ENCODE measurements at places on chromosomes 16 and 17.

DNA sequence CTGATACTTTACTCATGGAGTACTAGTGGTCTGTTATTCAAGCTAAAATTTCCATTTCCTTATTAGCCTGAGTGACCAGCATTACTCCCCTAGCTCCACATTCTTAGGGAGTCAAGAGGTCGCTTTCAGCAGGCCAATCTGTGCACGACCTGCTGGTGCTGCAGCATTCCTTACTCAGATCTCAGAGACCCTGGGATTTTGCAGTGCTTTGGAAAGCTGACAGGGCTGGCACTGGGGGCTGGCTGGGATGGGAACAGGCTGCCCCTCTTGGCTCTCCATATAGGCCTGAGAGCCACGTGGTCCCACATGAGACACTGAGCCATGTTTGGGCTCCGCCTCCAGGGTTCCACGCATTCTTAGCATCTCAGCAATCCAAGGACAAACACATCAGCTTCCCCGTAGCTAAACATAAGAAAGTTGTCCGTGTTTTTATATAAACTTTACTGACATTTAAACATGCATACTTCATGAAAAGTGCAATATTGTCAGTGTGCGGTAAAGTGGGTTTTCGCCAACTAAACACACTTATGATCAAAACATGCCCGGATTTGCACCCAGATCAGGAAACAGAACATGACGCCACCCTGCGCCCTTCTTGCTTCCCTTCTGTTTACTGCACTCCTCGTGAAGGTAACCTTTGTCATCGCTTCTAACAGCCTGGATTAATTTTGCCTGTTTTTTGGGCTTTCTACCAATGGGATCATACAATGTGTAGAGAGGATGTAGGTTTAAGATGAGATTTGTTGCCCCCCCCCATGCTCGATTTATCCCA lies 254.5 kb upstream of the CACNG5 start:
- H3K36me3 ChIP-seq = peaks cover 9% of the 10 kb centered on the region
- peaks cover 13% of the 10 kb centered on the region for H3K4me1 ChIP-seq
- H3K27me3 ChIP-seq = no peaks in the 10 kb centered on the region
- no peak overlapping the region for H3K27ac ChIP-seq
- H3K4me3 ChIP-seq = no peak overlapping the region

DNA sequence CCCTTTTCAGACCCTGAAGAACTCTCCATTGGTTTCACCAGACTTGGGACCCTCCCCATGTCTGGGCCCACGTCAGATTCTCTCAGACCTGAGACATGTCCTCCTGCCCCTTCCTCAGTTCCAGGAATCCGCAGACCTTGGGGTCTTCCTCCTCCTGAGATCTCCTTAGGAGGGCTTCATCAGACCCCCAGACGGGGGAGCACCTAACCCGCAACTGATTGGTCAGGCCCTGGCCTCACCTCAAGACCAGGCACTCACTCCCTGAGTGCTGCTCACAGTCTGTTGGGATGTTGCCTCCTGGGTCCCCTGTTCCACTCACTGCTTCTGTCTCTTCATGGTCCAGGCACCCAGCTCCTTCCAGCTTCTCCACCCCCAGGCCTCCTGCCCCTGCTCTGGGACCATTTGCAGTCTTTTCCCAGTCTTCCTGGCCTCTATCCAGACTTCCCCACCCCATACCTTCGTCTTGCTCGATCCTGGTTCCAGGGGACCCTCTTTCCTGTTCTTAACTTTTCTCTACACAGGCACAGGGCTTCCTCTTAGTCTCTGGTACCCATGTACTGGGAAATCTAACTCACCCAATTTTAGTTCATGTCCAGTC lies 1.2 kb downstream of the GID4 start:
- peaks cover 3% of the 10 kb centered on the region for H3K36me3 ChIP-seq
- peaks cover 34% of the 10 kb centered on the region for H3K4me1 ChIP-seq
- DNase-seq = no peak

DNA sequence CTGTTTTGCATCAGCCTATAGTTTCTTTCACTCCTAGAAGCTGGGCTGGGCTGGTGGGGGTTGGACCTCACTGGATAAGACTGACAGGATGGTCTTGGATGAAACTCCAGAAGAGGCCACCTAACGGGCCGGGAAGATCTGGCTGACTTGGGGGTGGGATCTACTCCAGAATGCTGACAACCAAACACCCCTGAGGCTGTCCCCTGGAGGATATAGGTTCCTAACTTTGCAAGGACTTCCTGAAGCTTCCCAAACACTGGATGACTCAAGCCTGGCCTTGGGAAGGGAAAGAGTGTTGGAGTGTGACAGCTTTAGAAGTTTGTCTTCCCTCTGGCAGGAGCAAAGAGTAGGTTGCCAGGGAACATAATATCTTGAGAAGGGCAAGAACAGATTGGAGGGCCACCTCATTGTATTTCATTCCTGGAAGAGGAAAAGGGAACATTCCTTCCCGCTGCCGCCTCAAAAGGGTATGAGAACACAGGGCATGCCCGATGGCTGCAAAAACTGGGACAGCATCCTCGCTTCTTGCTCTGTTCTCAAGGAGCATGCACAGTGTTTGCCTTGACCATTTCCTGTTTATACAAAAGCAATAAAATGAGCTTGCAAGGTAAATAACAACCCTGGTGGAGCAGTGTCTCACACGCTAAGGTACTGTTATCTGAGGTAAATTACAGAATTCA lies 6.8 kb upstream of the CYB5B start:
- H3K27me3 ChIP-seq = no peaks in the 10 kb centered on the region
- H3K27ac ChIP-seq = no peak overlapping the region
- no peak for DNase-seq
- H3K36me3 ChIP-seq = no peaks in the 10 kb centered on the region

GRCh38 chr16:85036236-85037049 lies 8.8 kb downstream of the KIAA0513 start:
- peaks cover 16% of the 10 kb centered on the region for H3K36me3 ChIP-seq
- no peaks in the 10 kb centered on the region for H3K27me3 ChIP-seq
- no peak for DNase-seq
- H3K4me1 ChIP-seq = no peaks in the 10 kb centered on the region
- H3K4me3 ChIP-seq = no peak overlapping the region
- H3K27ac ChIP-seq = no peak overlapping the region

DNA sequence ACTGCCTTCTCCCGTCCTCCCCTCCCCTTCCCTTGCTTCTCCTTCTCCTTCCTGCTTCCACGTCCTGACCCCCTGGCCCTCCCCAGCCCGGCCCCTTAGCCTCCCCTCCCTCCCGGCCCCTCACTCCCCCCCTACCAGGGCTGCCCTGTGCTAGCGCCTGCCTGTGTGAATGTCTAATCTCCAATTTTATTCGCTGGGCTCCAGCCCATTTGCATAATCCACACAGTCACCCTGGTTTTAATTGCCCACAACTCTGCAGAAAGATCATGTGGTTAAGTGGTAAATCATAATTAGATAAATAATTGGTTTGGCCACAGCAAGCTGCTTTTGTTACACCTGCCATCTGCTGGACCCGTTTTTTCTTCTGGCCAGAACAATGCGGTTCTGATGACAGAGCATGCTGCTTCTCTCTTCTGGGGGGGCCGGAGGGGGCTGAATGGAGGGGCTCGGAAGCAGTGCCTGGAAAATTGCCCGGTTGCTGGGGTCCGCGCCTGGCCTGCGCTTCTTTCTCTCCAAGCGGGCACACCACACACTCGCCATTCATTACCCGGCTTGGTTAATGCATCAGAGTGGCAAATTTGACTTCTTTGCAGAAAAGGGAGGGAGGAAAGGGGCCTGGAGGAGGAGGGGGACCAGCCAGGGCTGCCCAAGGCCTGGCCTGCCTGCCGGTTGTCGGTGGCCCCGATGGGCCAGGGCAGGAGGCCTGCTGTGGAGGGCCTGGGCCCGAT lies 19.5 kb upstream of the GSE1 start:
- no peaks in the 10 kb centered on the region for H3K36me3 ChIP-seq
- no peak overlapping the region for H3K27ac ChIP-seq
- DNase-seq = no peak
- H3K27me3 ChIP-seq = no peaks in the 10 kb centered on the region
- H3K4me1 ChIP-seq = no peaks in the 10 kb centered on the region

DNA sequence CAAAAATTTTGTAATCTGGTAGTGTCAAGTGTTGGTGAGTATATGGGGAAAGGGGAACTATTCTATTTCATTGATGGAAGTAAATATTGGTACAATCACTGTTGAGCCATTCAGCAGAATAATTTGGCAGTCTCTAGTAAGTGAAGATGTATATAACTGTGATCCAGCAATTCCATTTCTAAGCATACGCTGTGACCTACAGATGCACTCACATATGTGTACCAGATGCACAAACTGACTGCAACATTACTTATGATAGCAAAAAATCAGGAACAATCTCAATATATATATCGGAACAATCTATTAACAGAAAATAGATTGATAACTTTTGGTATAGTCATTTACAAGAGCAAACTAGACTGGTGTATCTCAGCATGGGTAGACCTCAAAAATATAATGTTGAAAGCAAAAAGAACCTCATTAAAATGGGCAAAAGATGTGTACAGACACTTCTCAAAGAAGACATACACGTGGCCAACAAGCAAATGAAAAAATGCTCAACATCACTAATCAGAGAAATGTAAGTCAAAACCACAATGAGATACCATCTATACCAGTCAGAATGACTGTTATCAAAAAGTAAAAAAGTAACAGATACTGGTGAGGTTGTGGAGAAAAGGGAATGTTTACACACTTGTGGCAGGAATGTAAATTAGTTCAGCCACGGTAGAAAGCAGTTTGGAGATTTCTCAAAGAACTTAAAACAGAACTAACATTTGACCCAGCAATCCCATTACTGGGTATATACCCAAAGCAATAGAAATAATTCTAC lies 20.7 kb downstream of the ADAP2 start:
- H3K27me3 ChIP-seq = no peaks in the 10 kb centered on the region
- H3K4me1 ChIP-seq = no peaks in the 10 kb centered on the region
- H3K27ac ChIP-seq = no peak overlapping the region
- H3K4me3 ChIP-seq = no peak overlapping the region
- H3K36me3 ChIP-seq = no peaks in the 10 kb centered on the region

DNA sequence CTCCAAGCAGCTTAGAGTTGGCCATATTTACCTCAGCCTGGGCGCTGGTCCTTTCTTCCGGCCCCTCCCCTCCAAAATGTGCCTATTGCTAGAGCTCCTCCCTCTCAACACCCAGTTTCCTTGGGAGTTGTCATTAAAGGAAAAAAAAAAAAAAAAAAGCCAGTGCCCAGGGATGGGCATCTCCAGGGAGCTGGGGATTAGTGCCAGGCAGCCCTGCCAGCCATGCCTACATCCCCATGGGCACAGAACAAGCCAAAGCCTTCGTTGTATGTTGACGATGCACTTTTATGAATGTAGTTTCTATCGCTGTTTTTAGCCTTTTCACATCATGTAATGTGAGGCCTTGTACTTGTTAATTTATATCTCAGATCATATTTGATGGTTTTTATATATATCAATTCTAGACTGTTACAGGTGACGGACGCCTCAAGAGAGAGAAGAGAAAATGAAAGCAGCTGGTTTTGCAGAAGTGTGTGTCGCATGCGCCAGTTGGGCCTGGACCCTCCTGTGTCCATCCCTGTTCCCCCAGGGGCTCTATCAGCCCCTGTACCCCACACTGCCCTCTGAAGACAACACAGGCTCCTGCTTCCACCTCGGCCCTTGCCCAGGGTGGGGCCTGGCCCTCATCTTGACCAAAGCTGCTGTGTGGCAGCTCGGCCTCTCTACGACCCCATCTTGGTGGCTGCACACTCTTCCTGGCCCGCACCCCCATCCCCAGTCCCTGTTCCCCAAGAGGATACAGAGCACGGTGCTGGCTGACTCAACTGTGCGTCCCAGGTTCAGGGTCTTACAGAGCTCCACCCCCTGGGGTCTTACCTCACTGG lies 4.8 kb downstream of the LIMD2 start:
- no peaks in the 10 kb centered on the region for H3K27me3 ChIP-seq
- no peak for DNase-seq
- H3K36me3 ChIP-seq = peaks cover 76% of the 10 kb centered on the region
- H3K4me3 ChIP-seq = peak overlapping the region; percentile 20
- H3K27ac ChIP-seq = peak overlapping the region; percentile 22

DNA sequence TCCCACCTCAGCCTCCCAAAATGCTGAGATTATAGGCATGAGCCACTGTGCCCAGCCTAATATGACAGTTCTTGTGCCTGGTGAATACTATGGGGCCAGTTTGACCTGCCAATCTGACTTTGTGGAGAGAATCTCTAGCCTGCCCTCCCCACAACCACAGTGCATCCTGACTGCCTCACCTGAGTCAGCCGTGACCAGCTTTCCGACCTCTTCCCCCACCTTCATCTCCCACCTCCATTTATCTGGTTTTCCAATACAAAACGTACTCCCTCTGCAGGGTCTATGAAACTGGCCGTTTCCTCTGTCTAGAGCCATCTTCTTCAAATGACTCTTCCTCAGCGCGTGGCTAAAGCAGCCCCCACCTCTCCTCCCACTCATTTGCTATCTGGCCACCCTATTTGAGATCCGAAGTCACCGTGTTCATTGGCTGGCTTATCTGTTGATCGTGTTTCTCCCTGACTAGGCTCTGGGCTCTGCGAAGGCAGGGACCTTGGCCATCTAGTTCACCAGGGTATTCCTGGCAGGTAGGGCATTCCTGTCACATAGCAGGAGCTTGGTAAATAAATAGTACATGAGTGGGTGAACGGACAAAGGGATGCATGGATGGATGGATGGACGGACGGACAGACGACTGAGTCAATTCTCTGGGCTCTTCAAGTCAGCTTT lies 22.3 kb upstream of the PLLP start:
- DNase-seq = no peak
- H3K4me1 ChIP-seq = peaks cover 23% of the 10 kb centered on the region
- H3K27ac ChIP-seq = no peak overlapping the region
- no peaks in the 10 kb centered on the region for H3K36me3 ChIP-seq

DNA sequence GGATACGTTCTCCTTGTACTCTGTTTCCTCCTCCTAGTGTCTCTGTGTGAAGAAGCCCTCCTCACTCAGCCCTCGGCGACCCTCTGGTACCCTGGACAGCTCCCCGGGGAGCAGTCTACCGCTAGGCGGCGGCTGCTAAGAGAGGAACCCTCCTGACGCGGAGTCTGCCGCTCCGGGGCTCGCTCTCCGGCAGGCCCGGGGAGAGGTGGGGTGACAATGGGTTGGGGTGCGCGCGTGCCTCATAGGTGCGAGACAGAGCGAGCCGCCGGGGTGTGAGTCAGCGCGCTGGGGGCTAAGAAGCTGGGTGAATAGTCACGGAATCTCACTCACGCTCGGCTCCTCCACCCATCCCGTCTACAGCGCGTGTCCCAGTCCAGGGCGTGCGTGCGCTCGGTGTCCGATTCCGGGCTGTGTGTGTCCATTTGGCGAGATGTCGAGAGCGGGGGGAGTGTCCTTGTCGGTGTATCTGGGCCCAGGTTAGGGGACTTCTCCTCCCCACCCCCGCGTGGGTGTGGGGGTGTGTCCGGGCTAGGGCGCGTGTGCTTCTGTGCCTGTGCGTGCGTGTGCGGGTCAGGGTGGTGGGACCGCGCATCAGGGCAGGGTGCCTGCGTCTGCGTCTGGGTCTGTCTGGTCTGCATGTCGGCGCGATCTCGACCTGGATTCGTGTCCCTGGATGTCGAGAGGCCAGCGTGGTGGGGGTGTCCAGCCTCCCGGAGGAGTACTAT lies 577 bp upstream of the HS3ST2 start:
- H3K4me3 ChIP-seq = no peak overlapping the region
- H3K27me3 ChIP-seq = peaks cover 58% of the 10 kb centered on the region
- no peak for DNase-seq
- no peak overlapping the region for H3K27ac ChIP-seq
- no peaks in the 10 kb centered on the region for H3K4me1 ChIP-seq
- no peaks in the 10 kb centered on the region for H3K36me3 ChIP-seq
